SK-N-SH (cell line): ENCODE measurements at places on chromosomes 7 and 10. TPM values are rescaled to one million over a fixed set of nuclear protein-coding genes. Genes with fewer than 3 reads are reported as not detected.

Gene ENTPD7
- 3.9 and 6.2 TPM in 2 replicates for polyA plus RNA-seq

Gene ASB10
- polyA plus RNA-seq = not detected in 2 replicates

Gene GIMAP7
- not detected in 2 replicates for polyA plus RNA-seq

Gene KBTBD2
- polyA plus RNA-seq = 23.6 and 28.3 TPM in 2 replicates

Gene TFR2
- 0.30 and 0.32 TPM in 2 replicates for polyA plus RNA-seq

Gene PSD
- polyA plus RNA-seq = 0.97 and 0.99 TPM in 2 replicates

Gene AOAH
- not detected in 2 replicates for polyA plus RNA-seq

Gene SCART1
- 2.1 and 3.4 TPM in 2 replicates for polyA plus RNA-seq

DNA sequence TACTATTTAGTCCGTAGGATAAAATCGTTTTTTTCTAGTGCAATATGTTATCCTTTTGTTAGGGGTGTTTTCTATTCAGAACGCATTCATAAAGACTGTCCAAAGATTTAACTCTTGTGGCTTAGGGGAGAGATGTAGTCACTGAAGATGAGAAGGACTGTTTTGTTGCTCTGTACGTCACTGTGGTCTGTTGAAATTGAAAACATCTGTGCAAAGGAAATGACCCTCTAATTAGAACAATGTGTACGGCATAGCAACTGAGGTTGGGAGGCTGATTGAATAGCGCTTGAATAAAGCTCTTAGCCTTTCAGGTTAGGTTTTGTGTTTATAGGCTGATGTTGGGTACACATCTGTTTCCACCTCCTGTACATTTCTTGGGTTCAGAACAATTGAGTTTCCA lies 453.4 kb upstream of the AKR1E2 start:
- DNase-seq = peak; percentile 70

GRCh38 chr10:95500097-95500496 lies 61.1 kb downstream of the SORBS1 start:
- DNase-seq = no peak

DNA sequence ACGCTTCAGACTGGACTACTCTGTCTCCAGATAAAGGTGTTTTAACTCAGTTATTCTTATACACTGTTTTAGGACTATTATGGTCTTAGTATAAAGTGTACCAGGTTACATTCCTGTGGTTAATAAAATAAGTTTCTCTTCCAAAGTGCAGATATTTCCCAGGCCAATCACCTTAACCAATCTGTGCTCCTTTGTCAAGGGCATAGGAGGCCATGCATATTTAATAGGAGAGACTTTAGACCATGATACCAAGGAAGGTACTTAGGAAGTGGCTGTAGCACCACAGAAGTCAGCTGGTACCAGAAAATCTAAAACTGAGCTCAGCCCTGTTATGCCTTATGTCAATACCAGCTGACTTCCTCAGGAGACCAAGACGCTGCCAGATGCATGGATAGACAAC lies 226.5 kb upstream of the TMEM72 start:
- no peak for DNase-seq

DNA sequence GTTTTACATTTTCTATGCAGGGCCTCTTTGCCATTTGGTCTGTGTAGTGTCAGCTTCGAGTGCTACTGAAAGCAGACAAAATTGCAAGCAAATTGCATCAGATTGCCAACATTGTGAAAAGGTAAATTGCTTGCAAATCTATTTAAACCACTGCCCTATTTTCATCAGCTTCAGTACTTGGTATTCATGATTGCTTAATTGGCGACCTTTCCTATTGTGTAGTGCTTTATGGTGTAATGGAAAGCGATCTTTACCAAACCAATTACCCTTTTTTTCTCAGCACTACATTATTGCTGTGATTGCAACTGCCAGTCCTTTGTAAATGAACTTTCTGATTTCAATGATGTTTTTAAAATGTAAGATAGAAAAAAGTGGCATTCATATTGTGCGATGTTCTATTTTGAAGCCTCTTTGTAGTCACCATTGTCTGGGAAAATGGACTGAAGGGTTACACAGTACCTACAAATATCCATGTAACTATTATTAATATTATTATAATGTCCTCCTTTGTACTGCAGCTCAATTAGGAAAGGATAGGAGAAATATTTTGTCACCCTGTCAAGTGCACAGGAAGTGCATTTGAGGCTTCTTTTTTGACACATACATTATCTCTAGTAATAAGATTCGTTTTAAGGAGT lies 177.7 kb upstream of the SP8 start:
- no peak for DNase-seq

DNA sequence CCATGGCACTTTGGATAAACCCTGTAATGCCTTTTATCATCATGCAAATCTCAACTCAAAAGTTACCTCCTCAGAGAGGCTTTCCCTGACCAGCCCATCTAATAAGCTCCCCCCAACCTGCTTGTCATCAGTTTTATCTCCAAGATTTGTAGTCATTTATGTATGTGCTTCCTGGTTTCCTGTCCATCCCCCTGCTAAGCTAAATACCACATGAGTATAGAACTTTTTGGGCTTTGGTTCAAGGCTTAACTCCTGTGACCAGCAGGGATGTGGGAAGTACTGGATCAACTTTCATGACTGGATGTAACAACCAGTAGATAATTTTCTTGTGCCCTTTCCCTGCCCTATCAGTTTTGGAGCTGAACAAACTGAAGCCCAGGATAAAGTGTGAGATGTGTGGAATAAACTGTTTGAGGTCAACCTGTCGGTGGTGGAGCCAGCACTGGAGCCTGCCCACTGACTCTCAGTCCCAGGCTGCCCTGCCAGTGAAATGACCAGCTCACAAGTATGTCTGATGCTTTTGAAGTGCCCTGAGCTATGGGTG lies 148.6 kb downstream of the CYP26A1 start:
- no peak for DNase-seq

DNA sequence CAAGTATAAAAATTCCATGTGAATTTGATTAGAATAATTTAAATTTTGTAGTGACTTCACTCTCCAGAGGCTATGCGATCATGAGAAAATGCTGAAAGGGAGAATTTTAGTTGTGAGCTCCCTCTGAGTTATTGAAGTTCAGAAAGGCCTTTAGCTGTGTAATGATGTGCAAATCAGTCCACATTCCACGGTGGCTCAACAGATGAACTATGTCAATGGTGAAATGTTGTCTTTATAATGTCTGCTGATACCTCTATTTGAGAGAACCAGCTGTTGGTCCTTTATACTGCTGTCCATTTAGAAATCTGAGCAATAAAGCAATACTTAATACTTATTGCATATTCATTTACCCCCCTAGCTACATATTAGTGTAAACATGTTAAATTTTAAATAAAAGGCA lies 7.1 kb upstream of the ITGB8 start:
- no peak for DNase-seq

DNA sequence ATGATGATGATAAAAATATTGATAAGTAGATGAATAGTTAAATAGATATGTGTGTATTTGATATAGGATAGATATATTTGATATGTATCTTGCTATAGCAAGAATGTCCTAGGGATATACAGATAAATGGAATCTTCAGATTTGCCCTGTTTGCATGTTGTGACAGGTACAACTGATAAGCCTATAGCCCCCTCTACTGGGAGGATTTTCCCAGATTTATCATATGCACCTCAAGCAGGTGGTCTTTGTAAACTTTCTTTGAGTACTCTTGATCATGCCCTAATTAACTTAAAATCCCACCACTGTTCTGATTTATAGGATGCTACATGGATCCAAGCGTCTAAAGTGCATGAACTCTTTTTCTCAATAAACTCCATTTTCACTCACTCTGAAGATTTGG lies 1050.7 kb downstream of the SORCS3 start:
- peak; percentile 15 for DNase-seq

- no peak for DNase-seq
Measured at GRCh38 chr7:101650579-101651081, 21.5 kb upstream of the MYL10 start.

DNA sequence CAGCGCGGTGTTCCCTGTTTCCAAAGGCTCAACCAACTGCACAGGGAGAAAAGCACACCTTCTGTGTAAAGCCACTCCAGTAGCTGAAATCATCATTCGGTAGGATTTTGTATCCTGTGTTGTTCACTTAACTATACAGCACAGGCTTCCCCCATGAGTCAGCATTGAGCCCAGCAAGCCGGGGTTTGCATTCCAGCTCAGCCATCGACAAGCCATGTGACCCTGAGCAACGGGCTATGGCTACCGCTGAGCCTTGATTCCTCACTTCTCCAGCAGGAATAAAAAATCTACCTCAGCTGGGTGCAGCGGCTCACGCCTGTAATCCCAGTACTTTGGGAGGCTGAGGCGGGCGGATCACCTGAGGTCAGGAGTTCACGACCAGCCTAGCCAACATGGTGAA lies 44.1 kb upstream of the ATP6V0A4 start:
- DNase-seq = no peak

DNA sequence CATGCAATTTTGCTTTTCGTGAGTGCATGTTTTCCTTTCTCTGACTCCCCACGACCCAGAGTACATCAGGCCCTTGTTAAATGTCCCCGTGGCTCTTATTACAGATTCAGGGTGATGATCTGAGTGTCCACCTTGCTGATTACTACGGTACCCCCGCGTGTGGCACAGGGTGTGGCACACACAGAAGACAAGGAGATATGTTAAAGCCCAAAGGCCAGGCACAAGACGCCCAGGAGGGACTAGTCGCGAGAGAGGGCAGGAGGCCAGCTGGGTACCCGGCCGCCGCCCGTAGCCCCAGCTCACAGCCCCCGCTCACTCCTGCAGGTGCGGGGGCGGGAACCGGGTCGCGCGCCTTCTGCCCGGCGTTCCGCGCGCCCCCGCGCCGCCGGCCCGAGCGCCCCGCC lies 281 bp upstream of the EXOC6 start:
- no peak for DNase-seq

DNA sequence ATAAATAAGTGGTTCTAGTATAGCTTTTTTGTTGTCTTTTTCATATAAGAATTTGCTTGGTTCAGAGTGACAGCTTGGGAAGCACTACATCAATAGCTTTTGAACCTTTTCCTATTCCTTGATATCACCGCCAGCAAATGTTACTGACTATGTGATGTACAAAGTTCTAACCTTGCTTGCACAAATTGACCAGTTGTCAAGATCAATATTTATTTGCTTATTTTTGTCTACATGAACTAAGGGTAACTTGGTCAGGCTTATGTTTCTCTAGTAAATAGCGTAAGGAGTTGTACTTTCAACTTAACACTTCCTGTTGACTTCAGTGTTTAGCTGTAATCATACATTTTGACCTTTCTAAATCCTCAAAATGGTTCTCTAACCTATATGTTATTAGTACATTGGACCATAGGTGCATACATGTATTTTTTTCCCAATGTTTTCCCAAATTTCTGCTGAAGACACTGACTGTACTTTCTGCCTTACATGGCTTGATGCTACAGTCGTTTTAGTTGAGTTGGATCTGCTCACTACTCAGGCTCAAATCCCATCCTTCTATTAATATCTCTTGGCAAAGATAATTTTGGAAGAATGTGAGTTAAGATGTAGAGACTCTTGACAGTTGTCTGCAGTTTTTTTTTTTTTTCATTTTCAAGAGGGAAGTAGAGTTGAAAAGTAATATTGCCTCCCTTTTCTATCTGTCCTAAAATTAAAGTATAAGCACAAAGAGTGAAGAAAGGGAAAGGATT lies 239.1 kb upstream of the KAT6B start:
- DNase-seq = no peak

- no peak for DNase-seq
Measured at GRCh38 chr10:25076506-25077177, 60.2 kb downstream of the THNSL1 start.

DNA sequence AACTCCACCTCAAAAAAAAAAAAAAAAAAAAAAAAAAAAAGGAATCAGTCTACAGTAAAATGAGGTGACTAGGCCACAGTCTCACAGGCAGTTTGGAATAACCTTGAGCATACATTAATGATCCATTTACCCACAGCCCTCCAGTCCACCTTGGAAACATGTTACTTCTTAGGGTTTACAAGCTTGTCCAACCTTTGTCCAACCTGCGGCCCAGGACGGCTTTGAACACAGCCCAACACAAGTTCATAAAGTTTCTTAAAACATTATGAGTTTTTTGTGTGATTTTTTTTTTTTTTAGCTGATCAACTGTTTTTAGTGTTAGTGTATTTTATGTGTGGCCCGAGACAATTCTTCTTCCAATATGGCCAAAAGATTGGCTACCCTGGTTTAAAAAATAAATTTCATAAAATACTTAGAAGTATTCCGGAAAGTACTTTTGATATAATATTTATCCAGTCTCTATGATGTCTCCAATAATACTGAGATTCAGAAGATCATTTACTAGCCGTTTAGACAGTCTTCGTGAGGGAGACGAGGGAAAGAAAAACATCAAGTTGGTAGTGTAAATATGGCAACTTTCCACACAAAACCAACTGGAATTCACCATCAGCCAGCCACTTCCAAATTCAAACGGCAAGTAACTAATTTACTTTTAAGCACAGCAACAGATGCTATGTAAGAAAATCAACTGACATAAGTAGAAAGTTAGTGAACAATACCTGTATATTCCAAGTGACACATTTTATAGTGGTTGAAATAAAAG lies 9.9 kb downstream of the BAZ1B start:
- DNase-seq = no peak

DNA sequence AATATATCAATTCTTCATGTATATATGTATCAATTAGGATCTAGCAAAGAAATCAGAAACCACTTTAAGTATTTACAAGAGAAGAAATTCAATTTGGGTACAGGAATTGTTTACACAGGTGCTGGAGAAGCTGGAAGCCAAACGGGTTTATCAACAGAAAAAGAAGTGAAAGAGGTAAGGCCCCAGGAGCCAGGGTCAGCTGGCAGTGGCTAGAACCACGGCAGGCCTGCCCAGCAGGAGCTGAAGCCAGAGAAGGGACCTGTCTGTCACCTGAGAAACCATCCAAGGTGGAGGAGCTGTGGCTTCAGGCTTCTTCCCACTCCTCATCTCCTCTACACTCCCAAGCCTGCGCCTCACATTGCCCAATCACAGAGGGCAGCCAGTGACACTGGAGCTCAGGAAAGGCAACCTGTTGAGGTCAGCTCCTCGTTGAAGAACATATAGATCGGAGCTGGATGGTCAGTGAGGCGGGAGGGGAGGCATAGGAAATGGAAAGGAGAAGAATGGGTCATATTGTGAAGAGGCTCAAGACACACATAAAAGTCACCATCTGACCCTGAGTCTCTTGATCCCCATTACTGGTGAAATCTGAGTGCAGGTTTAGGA lies 182.6 kb downstream of the REEP3 start:
- DNase-seq = no peak

- no peak for DNase-seq
Measured at GRCh38 chr7:117205873-117206272, 117.0 kb downstream of the WNT2 start.

- DNase-seq = no peak
Measured at GRCh38 chr7:158282461-158283001, 305.1 kb downstream of the PTPRN2 start.
